ENCODE measurements at places on chromosomes 11 and 22.

- DNase-seq, result no peak
These were observed 26.7 kb downstream of the FAM83F start for GRCh38 chr22:40021401-40022000.

GRCh38 chr11:66543263-66544107 lies 2.4 kb downstream of the ZDHHC24 start:
- peak; percentile 38 for DNase-seq

DNA sequence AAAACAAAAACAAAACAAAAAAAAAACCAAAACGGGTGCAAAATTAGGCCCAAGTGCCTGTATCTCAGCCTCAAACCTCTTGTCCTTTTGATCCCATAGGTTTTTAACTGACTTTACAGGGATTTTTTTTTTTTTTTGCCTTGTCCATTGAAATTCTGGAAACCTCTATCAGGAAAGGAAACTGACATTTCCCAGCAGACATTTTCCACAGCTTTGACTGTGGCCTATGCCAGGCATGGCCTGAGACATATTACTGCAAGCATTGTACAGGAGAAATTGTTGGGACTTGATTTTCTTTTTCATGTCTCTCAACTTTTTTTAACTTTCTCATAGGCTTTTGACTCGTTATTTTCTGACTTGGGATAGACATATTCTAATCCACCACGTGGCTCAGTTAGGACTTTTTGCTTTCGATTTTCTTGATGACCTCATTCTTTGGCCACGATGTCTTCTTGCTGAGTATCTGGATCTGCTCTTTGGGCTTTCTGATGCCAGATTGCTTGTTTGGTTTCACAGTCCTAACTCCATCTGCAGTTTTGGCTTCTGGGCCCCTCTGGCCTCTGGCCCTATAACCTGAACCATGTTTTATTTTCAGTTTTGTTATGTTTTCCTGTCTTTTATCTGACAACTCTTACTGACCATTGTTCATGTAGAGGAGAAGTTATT lies 336.1 kb upstream of the C11orf87 start:
- DNase-seq, result no peak

DNA sequence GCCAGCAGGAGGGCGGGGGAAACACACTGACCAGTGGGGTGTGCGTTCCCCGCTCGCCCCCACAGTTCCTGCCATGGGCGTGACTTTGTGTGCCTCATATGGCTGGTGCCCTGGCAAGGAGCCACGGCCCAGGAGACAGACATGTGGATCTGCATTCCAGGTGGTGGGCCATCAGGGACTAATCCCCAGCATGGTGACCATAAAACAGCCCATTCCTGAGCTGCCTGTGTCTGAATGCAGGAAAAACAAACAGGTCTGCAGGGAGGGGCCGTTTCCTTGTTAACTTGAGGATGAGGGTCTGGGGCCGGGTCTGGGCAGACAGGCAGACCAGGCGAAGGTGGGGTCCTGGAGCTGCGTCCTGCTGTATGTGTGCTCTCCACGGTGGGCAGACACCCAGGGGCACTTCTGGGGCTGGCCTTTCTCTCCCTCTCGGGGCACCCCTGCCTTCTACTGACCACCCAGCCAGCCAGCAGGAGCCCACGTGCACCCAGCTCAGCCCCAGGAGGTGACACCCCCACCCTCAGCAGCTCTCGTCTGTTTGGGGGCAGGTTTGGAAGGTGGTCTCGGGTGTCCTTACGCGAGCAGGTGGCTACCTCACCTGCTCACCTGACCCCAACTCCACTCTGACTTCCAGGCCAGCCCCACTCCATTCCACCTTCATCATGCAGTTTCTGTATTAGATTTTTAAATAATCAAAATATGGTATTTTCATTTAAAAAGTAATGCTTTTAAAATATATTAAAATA lies 120.3 kb downstream of the KCNQ1OT1 start:
- no peak for DNase-seq

DNA sequence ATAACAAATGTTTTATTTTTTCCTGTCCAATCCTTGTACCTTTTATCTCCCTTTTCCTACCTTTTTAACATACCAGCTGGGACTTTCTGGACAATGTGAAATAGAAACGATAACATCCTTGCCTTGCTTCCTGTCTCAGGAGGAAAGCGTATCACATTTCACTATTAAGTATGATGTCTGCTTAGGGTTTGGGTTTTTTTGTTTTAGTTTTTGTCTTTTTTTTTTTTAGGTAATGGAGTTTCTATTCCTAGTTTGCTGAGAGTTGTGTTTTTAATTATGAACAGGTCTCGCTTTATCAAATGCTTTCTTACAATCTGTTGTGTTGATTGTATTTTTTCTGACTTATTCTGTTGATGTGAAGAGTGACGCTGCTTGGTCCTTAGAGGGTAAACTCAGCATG lies 64.2 kb upstream of the KCNQ1OT1 start:
- DNase-seq, result no peak

DNA sequence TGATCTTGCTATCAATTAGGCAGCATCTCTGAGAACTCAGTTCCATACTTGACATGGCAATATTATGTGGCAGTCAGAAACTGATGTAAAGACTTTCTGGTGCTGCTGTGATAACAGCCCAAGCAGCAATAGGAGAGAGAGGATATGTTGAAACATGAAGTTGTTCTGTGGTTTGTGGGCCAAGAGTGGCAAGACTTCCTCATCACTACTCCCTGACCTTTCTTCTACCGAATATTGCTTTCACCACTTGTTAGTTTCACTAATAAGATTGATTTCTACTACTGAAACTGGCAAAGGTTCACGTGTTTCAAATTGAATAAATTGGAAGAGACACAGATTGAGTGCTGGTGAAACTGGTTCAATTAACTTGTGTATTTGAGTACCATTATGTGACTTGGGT lies 852.6 kb upstream of the RAG2 start:
- no peak for DNase-seq

Measured in activated T-helper 2 cell treated with anti-CD3 and anti-CD28 coated beads, Interferon-gamma antibody, Interleukin-2, Interleukin-4, amounts not matched to agents 10 μg/mL and 5 μg/mL and 100 μg/mL, durations not matched to agents 14 hours and 24 hours and 36 hours (primary cell).